ENCODE measurements at places on chromosomes 6 and 20.

DNA sequence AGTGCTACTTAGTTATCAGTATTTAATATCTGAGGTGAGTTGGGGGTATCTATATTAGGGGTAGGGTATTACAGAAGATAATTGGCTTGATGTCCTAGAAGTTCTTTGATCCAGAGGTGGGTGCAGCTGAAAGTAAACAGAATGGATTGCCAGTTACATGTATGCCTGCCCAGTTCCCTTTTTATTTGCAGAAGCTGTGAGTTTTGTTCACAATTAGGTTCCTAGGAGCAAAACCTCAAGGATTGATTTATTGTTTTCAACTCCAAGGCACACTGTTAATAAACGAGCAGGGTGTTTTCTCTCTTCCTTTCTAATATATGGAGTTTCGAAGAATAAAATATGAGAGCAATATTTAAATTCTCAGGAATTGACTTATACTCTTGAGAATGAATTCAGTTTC, 129.0 kb downstream of the SULF2 start:
- DNase-seq = no peak

GRCh38 chr6:7196019-7196402, 88.2 kb downstream of the RREB1 start:
- no peak for DNase-seq

DNA sequence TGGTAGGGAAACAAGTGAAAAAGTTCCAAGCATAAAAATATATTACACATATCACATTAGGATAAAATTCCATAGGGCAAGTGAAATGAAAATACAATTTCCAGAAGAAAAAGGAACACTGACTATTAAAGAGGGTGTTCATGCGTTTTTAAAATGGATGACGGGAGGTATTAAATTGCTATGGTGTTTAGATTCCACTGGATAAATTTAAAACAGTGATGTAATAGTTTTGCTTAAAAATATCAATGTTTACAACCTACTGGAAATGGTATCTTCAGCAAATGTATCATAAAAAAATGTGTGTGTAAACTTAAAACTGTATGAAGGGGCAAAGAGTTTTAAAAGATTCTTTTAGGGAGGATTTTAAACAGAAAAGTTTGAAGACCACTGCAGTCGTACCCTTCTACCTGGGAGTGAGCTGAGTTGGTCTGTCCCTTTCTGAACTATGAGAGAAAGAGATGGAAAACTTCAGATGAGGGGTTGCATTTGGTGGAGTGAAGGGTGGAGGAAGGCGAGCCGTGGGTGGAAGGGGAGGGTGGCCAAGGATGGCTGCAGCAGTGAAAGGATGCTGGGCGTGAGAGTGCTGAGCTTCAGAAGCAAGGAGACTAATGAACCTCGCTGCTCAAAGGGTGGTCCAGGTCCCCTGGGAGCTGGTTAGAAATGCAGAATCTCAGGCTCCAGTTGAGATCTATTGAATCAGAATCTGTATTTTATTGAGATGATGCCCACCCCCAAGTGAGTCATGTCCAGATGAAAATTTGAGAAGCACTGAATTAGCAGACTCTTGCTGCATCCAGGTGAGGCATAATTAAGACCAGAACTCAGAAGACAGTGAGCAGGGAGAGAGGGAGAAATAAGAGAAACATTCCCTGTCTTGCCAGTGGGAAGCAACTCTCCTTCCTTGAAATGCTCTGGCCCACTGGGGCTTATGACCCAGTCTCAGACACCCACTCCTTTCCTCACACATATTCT, 54.5 kb upstream of the MRPS10 start:
- DNase-seq = no peak

GRCh38 chr6:95169775-95170174, 407.6 kb upstream of the MANEA start:
- DNase-seq = no peak

DNA sequence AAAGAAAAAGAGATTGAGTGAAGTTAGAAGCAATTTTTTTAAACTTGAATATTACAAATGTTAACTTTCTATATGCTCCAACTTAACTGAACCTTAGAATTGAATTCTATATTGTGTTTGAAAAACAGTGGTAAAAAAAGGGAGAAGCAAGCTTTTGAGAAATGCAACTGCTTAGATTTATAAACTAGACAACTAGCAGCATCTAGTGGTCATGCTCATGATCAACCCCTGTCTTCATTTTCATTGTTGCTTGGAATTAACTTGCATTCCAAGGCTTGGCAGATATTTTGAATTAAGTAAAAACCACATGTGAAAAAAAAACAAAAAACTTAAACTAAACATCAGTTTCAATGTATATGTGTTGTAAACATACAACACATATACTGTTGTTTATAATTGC, 113.1 kb downstream of the C6orf58 start:
- no peak for DNase-seq

GRCh38 chr20:2006452-2007361, 12.8 kb upstream of the PDYN start:
- DNase-seq = no peak

DNA sequence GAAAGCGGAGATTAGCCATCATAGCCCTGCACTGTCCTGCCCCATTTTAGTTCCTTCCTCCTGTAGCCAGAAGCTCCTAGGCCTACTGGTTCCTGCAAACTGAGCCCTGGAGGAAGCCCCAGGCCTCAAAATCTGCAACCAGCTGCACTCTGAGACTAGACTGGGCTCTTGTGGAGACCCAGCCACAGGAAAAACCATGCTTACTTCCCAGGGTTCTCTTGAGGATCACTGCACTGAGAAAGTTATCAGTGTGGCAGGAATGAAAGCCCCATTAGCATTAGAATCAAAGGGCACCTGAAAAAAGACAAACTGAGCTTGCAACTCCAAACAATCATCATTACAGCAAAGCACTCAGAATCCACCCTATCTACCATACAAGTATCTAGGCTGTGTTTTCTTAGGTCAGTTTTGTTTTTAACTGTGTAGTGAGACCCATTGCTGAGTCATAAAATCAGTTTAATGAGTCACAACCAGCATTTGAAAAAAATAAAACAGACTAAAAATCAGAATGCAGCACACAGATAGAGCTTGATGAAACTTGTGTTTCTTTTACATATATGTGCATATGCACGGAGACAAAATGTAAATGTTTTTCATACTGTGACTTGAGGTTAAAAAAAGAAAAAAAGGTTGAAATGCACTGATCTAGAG, 91.0 kb downstream of the UNC5CL start:
- DNase-seq = no peak

DNA sequence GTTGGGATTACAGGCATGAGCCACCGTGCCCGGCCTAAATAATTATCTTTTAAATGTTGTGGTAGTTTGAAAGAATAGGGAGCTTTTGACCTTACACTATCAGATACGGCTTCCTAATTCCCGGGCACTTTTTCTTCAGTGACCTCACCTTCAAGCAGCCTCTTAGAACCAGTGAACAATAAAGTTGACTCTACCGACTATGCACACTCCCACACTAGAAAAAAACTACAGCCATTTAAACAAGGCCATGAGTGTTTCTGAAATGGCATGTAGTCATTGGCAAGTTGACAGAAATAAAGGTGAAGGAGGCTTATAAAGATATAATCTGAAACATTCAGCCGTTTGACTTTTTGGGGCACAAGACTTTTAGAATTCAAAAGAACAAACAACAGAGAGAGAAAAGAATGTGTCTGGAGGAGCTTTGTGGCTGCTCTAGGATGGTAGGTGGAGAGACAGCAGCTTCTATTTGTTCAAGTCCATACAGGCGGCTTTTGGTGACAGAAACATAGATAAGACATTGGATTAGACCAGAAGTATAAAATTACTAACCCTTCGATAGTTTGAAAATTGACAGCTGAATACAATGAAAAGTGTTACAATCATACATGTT, 75.2 kb downstream of the GJA1 start:
- no peak for DNase-seq

DNA sequence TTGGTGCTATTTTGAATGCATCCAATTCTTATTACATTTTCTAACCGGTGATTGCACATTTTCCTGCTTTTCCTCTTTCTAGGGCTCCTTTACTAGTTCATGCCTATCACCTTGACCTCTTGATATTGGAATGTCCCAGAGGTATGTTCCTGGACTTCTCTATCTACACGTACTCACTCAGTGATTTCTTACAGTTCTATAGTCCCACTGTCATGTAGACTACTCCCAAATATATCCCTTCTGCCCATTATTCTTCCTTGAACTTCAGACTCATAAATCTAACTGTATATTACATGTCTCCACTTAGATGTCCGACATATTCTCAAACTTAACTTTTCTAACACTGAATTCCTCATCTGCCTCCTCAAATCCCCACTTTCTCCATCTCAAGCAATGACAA, 7.2 kb upstream of the AHI1 start:
- DNase-seq = no peak

- no peak for DNase-seq
Measured at GRCh38 chr6:9404351-9405146, 969.2 kb upstream of the SLC35B3 start.

DNA sequence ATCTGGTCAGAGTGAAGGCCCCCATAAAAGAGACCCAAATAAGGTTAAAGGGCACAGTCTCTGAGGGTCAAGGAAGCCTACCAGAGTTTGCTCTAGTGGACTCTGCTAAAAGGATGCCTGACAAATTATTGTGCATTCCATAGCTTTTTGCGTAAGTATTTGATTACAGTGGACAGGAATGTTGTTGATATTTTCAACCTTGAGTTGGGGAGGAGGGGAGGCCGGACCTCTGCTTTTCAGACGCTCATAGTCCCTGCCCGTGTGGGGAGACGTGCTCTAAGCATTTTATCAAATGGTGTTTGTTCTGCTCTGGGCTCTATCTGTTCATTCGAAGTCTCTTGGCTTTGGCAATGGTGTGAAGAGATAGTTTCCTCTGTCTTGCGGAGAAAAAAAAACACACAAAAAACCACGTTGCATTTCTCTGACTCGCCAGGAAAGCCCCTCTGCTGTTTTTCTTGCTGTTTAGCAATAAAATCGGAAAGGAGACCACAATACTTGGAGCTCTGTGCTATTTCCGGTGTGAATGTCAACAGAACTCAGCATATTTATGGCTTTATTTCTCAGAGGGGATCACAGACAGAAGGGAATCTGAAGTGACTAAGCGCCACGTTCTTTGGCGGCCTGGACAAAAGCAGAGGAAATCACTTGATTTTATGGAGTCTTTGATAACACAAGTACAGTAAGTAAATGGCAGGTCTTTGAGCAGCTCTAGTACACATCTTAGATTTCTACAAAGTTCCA, 159.8 kb downstream of the ZFP64 start:
- no peak for DNase-seq

DNA sequence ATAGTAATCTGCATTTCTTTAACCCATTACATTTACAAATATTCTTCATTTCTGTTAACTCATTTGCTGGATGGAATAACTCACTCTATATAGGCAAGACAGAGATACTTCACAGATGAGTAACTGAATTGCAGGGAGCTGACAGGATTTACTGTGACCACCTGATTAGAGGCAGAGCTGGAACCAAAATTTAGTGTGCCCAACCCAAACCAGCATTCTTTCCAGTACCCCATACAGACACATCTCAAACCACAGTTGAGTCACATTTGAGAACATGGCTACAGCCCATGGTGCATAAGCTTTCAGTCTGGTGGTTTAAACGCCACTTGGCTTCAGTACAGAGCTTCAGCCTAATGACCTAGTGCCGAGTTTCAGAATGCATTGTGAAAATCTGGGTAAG, 138.4 kb upstream of the TENT5A start:
- DNase-seq = no peak

GRCh38 chr6:43884652-43885022, 114.6 kb downstream of the VEGFA start:
- DNase-seq = no peak

- no peak for DNase-seq
Measured at GRCh38 chr6:142648526-142648925, 296.4 kb downstream of the HIVEP2 start.

DNA sequence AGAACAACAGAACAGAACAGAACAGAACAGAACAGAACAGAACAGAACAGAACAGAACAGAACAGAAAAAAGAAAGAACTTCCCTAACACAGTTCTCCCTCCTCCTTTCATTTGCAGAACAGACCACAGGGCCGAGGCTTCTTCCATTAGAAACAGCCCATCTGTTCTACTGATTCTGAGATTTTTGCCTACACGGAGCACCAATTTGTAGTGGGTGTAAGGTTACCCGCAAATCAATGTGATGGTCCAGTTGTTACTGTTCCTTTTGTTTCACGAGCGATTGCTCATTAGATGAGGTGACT, 734 bp upstream of the OGFRL1 start:
- DNase-seq = no peak

GRCh38 chr6:56040889-56041301, 165.5 kb upstream of the BMP5 start:
- no peak for DNase-seq

DNA sequence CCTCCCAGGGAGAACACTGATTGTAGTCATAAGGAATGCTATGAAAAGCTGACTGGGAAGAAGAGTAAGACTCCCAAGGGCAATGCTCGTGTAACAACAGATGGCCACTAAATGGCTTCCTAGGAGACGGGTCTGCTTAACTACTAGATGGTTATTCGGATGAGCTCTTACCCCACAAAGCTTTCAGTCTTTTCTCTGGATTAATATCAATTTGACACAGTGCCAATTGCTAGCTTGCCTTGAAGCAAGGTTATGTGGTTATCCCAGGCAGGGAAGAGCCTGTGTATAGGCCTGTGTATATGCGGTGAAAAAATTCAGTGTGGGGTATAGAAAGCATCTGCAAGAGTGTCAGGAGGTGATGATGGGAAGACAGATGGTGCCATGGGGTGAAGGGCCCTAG, 86.4 kb upstream of the NOX3 start:
- DNase-seq = no peak

- DNase-seq = no peak
Measured at GRCh38 chr6:19979059-19979458, 141.9 kb downstream of the ID4 start.

DNA sequence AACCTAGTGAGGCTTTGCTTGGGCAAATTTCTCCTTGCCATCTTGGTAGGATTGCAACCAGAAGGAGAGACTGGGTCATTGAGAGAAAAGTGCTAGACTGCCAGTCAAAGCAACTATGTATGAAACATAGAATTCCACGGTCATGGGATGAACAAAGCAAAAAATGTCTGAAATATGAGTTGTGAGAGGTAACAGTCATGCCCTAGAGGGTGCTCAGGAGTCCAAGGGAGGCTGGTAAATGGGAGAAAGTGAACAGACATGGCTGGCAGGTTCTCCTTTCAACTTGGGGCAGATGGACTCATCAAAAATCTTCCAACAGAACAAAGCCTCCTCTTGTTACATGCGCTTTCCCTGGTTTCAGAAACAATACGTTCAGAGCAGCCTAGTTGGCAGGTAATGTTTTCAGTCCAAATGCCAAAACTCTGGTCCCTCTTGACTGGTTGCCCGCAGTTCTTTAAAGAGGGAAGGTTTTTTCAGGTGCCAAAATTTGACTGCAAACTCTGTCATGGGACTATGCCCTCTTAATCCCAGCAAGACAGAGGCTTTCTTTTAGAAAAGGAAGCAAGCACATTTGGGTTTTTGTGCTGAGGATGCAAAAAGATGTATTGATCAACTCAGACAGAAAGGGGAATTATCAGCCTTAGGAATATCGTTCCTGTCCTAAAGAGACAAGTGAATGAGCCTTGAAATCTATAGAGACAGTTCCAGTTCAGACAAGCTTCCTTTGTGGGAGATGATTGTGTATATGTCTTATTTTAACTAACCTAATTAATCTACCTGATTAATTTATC, 68.5 kb upstream of the SASH1 start:
- no peak for DNase-seq

Data from esophagus squamous epithelium (tissue), 5 donors.